ENCODE measurements at places on chromosomes 13 and 19. TPM values are rescaled to one million over a fixed set of nuclear protein-coding genes. Genes with fewer than 3 reads are reported as not detected.

DNA sequence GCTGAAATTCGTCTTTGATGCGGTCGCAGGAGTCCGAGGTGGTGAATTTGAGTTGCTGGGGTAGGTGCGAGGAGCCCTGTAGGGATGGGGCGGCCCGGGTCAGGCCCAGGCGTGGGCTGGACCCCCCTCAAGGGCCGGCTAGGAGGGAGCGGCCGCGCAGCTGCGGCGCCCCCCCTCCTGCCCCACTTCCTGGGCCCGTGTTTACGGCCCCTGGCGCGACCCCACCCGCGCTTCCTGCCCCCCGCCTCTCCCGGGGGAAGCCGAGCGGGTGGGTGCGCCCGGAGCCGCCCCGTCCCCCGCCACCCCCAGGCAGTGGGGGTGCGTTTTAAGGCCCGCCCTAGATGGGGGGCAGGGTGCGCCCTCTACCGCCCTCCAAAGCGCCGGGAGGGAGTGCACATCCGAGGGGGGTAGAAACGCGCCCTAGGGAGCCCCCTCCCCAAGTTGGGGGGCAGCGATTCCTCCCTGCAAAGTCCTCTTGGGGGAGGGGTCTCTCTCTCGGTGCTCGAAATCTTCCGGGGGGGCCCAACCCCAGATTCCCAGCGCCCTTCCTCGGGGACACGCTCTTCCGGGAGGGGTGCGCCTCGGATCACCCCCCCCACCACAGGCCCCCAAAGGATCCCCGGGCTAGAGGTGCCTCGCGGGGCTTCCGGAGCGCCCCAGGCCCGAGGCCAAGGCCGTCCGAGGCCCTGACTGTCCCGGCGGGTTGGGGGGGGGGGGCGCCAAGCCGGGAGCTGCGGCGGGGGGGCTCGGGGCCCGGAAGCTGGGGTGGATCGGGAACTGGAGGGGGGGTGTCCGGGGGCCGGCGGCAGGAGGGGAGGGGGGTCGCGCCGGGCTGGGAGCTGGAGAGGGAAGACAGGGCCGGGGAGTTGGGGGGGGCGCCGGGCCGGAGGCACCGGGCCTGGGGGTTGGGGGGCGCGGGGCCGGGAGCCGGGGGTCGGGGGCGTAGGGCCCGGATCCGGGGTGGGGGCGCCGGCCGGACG lies 823 bp downstream of the TLE5 start:
- H3K4me1 ChIP-seq = peaks cover 21% of the 10 kb centered on the region
- DNase-seq = peak; percentile 17
- H3K36me3 ChIP-seq = peaks cover 35% of the 10 kb centered on the region
- peak overlapping the region; percentile 80 for H3K27ac ChIP-seq
- no peaks in the 10 kb centered on the region for H3K27me3 ChIP-seq

DNA sequence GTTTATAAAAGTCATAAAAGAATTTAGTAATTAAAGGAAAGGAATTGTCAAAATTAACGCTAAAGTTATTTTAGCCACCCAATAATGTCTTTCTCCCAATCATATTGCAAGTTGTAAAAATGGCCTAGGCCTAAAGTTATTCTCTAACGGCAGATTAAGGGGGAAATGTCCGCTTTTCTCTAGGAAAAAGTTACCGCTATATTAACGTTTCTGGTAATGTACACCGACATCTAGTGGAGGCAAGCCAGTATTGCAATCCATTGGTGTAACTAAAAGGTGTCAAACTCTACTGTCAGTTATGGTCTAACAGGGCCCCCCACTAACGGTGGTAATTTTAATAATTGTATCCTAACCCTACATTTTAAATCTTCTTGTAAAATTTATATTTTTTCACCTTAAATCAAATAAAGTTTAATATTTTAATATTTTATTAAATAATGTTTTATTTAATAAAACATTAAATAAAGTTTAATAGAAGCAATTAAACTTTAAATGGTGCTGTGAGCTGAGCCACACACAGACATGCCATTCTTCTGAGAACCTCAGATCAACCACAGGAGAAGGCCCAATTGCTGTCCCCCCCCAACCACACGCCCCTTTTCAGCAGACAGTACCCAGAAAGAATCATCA lies 35.9 kb upstream of the ZSCAN5A start:
- no peaks in the 10 kb centered on the region for H3K27me3 ChIP-seq
- no peaks in the 10 kb centered on the region for H3K36me3 ChIP-seq
- no peaks in the 10 kb centered on the region for H3K4me1 ChIP-seq

GRCh38 chr19:2039959-2040646 lies 10.9 kb downstream of the MKNK2 start:
- no peak for DNase-seq
- H3K27me3 ChIP-seq = no peaks in the 10 kb centered on the region
- peaks cover 47% of the 10 kb centered on the region for H3K36me3 ChIP-seq

- no peaks in the 10 kb centered on the region for H3K36me3 ChIP-seq
- DNase-seq = no peak
- H3K27me3 ChIP-seq = no peaks in the 10 kb centered on the region
- H3K4me1 ChIP-seq = peaks cover 2% of the 10 kb centered on the region
Measured at GRCh38 chr19:51794885-51795490, at the start of gene FPR3. FPR3 (plus strand) TSS chr19:51795157; CDS start chr19:51823749, 28,592 bp downstream.

DNA sequence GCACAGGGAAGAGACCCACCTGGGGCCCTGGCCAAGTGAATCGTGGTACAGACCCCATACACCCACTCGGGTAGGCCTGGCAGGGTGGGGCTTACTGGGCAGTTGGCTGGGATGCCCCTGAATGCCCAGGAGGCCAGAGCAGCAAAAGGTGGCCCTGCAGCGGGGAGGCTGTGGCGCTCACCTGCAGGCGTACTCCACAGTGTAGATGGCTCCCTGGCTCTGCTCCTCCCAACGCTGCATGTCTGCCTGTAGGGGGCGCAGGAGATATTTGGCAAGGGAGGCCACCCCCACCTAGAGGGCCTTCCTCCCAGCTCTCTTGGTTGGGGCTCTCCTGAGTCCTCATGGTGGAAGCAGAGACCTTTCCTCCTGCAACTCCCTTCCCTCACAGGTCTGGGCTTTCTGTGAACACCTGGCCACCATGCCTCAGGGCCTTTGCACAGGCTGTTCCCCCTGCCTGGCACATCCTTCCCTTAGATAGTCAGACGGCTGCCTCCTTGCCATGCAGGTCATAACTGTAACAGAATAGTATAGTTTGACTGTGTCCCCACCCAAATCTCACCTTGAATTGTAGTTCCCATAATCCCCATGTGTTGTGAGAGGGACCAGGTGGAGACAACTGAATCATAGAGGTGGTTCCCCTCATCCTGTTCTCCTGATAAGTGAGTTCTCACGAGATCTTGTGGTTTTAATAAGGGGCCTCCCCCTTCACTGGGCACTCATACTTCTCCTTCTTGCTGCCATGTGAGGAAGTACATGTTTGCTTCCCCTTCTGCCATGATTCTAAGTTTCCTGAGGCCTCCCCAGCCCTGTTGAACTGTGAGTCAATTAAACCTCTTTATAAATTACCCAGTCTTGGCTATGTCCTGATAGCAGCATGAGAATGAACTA lies 5.9 kb downstream of the BORCS8 start:
- H3K27me3 ChIP-seq = no peaks in the 10 kb centered on the region
- H3K4me3 ChIP-seq = no peak overlapping the region
- peak; percentile 31 for DNase-seq
- no peaks in the 10 kb centered on the region for H3K4me1 ChIP-seq
- H3K27ac ChIP-seq = no peak overlapping the region

GRCh38 chr13:39051157-39051556 lies 12.9 kb downstream of the NHLRC3 start:
- peak; percentile 50 for DNase-seq
- 0 out of 2 replicates have a peak, but pooled peaks cover 2% of the 10 kb centered on the region for H3K36me3 ChIP-seq
- no peaks in the 10 kb centered on the region for H3K27me3 ChIP-seq

GRCh38 chr13:55577082-55577846 lies 1563.5 kb upstream of the PRR20A start:
- no peak for DNase-seq
- no peaks in the 10 kb centered on the region for H3K4me1 ChIP-seq
- no peaks in the 10 kb centered on the region for H3K36me3 ChIP-seq
- H3K27ac ChIP-seq = no peak overlapping the region
- no peaks in the 10 kb centered on the region for H3K27me3 ChIP-seq

GRCh38 chr13:52925775-52926285 lies 77.4 kb upstream of the PCDH8 start:
- H3K27ac ChIP-seq = no peak overlapping the region
- no peak for DNase-seq
- no peak overlapping the region for H3K4me3 ChIP-seq
- no peaks in the 10 kb centered on the region for H3K36me3 ChIP-seq
- H3K4me1 ChIP-seq = no peaks in the 10 kb centered on the region
- no peaks in the 10 kb centered on the region for H3K27me3 ChIP-seq

DNA sequence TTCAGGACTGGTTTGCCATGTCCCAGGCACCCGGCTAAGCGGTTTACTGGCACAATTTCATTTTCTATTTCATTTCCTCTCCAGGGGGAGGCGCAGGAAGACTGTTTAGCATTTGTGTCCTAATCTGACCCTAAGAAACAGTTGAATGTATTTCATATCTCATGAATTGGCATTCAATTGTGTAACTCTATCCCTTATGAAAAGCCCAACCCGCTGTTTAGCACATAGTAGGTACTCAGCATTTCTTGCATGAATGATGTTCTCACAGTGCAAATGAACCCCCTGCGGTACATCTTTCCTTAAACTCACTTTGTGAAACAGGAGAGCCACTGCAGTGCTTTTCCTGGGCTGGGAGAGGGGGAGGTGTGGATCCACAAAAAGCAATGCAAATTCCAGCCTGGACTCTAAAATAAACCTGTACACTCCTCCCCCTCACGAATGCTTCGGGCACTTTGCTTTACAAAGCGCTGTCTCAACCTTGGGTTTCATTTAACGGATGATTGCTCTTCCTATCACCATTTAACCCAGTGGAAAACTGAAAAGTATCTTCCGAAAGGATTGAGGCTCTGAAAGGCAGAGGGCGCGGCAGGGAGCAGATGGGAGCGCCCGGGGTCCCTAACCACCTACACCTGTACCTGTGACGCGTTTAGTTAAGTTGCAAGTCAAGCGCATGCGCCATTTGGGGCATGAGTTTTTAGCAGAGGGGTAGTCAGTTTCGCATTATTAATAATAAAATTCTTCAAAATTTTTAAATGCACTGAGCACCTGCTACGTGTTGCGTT lies 1.2 kb upstream of the EEF2 start:
- H3K4me1 ChIP-seq = peaks cover 13% of the 10 kb centered on the region
- peak; percentile 73 for DNase-seq
- H3K36me3 ChIP-seq = peaks cover 32% of the 10 kb centered on the region
- H3K27me3 ChIP-seq = no peaks in the 10 kb centered on the region
- peak overlapping the region; percentile 79 for H3K4me3 ChIP-seq

DNA sequence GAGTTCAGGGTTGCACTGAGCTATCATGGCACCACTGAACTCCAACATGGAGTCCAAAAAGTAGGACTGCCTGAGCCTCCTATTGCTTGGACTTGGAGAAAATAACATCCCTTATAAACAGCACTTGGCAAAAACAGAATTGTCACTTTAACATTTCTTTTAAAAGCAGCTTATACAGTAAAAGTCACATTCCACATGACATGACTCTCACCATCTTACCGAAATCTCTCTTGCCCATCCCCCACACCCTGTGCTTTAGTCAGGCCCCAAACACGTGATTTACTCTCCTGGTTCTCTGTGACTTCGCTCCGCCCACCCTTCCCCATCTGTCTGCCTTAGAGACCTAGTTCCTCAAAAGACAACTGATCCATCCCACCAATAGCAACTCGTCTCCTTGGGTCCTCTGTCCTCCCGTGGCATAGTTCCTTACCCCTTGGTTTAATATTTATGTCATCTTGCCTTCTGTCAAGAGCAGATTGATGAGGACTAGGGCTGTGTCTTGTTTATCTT lies 4.6 kb downstream of the SAFB start:
- H3K4me1 ChIP-seq = peaks cover 20% of the 10 kb centered on the region
- H3K27ac ChIP-seq = peak overlapping the region; percentile 22
- DNase-seq = peak; percentile 72
- no peaks in the 10 kb centered on the region for H3K27me3 ChIP-seq
- peaks cover 45% of the 10 kb centered on the region for H3K36me3 ChIP-seq

The NMRK2 gene
- total RNA-seq = not detected

DNA sequence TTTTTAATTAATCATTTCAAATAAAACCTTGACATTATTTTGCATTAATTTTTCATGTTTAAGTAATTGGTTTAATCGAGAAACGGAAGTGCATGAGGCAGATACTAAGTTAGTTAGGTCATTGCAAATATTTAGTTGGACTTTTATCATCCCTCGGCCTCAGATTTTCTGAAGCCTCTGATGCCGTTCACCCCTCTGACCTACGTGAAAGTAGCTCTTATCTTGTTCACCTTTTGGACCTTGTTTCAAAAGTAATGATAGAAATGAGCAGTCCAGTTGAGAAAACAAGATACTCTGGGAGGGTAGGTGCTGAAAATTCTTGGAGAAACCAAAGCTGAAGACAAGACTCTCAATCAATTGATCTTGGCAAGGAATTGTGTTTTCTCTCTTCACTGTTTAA lies 23.0 kb downstream of the LAIR2 start:
- no peaks in the 10 kb centered on the region for H3K27me3 ChIP-seq
- no peak overlapping the region for H3K4me3 ChIP-seq
- no peak overlapping the region for H3K27ac ChIP-seq
- no peaks in the 10 kb centered on the region for H3K36me3 ChIP-seq
- DNase-seq = no peak

DNA sequence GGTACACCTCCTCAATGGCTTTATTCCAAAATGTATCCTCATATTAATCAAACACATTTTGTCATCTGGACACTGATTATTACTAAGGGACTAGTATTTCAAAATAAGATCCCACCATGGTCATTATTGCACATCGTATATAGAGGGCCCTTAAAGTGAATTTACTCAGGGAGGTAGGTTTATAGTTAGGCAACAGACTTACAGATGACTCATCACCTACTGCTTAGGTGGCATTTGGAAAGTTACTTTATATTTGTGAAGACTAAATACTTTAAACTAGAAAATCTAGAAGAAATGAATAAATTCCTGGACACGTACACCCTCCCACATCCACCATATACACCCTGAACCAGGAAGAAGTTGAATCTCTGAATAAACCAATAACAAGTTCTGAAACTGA lies 353.0 kb downstream of the KCTD12 start:
- no peak overlapping the region for H3K4me3 ChIP-seq
- no peaks in the 10 kb centered on the region for H3K4me1 ChIP-seq
- H3K27ac ChIP-seq = no peak overlapping the region
- peak; percentile 42 for DNase-seq
- H3K36me3 ChIP-seq = no peaks in the 10 kb centered on the region

GRCh38 chr19:567296-567900 lies 5.0 kb upstream of the BSG start:
- H3K36me3 ChIP-seq = no peaks in the 10 kb centered on the region
- no peak overlapping the region for H3K27ac ChIP-seq
